ENCODE measurements at places on chromosomes 13 and 19. TPM values are rescaled to one million over a fixed set of nuclear protein-coding genes. Genes with fewer than 3 reads are reported as not detected.

Gene PGLYRP1
- total RNA-seq: not detected

Gene OR4F17
- total RNA-seq: not detected

Gene CALR3
- 0.53 TPM for total RNA-seq

Gene ZNF135
- 0.42 TPM for total RNA-seq

DNA sequence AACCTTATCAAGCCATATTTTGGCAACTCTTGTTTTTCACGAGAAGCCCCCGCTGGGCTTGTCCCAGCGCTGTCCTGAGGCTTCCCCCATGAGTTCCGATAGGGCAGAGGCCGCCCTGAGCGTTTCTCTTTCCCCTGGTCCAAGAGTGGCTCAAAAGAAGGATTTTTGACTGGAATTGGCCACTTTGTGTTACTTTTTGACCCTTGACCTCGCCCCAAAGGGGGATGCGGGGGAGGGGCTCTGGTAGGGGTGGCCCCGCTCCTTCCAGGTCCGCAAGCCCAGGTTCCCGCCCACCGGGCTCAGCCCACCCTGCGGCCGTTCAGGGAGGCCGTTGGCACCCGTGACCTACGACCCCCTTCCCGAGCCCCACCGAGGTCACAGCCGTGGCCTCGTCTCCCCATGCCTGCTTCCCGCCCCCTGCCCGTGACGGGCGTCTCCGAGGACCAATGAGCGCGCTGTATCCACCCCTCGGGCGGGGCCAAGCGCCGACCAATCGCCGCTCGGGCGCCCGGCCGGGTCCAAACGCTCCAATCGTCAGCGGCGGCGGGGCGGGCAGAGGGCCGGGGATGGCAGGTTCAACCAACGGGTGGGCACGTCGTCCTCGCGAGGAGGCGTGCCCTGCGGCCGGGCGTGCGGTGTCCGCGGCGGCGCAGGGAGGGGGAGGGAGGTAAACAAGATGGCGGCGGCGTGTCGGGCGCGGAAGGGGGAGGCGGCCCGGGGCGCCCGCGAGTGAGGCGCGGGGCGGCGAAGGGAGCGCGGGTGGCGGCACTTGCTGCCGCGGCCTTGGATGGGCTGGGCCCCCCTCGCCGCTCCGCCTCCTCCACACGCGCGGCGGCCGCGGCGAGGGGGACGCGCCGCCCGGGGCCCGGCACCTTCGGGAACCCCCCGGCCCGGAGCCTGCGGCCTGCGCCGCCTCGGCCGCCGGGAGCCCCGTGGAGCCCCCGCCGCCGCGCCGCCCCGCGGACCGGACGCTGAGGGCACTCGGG lies at the start of gene STK11:
Gene STK11 (plus strand): TSS at position 665 of the 986 bp plus-strand sequence. CDS start 1,136 bp downstream, outside the sequence.
- DNase-seq: peak; percentile 95

DNA sequence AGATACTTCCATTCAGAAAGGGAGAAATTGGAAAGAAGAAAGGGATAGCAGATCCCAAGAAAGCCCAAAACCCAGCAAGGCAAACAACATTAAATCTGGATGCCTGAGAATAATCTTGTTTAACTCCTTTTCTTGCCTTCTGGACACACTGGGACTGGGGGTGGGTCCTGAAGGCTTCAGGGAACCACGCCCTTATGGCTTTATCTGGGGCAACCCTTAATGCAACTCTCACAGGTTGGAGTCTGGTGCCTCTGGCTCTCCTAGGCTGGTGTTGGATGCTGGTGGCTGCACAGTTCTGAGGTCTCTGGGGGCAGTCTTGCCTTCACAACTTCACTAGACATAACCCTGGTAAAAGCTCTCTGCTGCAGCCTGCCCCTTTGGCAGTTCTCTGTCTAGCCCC lies 27.9 kb downstream of the PAN3 start:
- no peak for DNase-seq

DNA sequence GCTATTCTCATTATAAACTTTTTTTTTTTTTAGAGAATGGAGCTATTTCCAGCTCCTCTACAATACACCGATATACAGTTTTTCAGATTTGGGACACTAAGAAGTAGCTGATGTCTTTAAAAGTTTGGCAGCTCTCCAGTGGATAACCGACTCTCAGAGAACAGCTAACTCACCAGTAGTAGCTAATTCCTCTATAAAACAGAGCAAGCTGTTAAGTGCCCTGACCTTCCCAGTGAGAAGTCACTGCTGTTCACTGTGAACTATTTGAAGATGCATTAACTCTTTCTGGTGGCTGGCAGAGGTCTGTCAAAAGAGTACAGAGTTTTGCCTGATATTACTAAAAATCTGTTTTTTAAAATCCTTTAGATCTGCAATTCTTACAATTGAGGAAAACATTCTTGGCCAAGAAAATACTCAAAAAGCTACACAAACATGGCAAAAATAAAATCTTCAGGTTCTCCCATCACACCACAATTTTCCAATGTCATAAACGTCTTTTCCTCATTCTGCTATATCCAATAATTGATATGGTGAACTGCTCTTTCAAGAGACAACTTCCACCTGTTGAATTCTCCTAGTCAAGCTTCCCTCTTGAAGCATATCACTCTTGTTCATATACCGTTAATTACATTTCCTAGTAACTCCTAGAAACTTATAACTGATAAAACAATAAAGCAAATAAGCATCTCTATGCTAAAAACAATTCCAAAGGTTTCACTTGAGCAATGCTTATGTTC lies 44.2 kb downstream of the TBC1D4 start:
- DNase-seq: peak; percentile 19

DNA sequence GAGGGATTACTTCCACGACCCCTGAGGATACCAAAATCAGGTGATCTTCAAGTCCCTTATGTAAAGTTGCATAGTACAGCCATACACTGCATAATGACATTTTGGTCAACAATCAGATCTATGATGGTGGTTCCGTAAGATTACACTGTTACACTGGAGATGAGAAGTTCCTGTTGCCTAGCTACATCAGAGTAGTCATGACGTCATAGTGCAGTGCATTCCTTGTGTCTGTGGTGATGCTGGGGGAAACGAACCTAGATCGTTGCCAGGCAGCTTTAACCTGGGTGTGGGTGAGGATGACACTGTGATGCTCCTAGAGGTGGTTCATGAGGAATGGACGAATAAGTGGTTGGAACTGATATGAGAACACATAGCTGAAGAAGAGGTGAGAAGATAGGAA lies 9.1 kb downstream of the ZNF610 start:
- no peak for DNase-seq

DNA sequence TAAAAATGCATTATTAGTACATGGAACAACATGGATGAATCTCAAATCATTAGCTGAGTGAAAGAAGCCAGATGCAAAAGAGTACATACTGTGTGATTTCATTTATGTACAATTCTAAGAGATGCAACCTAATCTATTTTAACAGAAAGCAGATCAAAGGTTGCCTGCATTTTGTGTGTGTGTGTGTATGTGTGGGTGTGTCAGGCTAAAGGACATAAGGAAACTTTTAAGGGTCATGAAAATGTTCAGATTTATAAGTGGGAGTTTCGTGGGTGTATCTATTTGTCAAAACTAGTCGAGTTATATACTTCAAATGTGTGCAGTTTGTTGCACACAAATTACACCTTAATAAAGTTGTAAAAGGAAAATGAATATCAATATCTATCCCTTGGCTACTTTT lies 17.9 kb upstream of the NEK3 start:
- DNase-seq: no peak

DNA sequence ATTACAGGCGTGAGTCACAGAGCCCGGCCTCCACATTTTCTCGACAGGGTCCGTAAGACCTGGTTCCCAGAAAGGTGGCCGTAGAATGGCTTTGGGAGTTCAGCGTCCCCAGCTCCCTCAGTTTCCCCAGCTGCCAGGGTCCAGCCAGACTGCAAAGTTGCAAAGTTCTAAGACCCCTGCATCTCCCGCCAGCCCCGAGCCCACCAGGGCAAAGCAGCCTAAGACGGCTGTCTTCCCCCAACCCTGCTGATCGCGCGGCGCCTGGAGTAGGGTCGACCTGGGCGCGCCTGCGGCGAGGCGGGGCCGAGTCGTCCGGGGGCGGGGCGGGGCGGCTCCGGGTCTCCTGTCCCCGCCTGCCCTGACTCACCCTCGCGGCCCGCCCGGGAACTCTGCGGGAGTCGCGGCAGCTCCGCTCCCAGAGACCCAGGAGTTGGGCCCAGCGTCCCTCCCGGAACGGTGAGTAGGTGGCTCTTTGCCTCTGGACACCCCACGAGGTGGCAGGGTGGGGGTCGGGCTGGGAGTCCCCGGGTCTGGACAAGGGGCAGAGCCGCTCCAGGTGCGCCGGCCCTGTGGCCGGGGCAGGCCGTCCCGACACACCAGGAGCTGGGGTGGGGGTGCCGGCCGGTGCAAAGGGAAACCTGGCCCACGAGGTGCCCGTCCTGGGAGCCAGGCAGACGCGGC lies at the start of gene LRRC8E:
Gene LRRC8E (plus strand): TSS at position 366 of the 681 bp plus-strand sequence. CDS start 7,094 bp downstream, outside the sequence.
- DNase-seq: no peak

- no peak for DNase-seq
Observed at GRCh38 chr13:106685143-106685542, 117.2 kb upstream of the ARGLU1 start.

DNA sequence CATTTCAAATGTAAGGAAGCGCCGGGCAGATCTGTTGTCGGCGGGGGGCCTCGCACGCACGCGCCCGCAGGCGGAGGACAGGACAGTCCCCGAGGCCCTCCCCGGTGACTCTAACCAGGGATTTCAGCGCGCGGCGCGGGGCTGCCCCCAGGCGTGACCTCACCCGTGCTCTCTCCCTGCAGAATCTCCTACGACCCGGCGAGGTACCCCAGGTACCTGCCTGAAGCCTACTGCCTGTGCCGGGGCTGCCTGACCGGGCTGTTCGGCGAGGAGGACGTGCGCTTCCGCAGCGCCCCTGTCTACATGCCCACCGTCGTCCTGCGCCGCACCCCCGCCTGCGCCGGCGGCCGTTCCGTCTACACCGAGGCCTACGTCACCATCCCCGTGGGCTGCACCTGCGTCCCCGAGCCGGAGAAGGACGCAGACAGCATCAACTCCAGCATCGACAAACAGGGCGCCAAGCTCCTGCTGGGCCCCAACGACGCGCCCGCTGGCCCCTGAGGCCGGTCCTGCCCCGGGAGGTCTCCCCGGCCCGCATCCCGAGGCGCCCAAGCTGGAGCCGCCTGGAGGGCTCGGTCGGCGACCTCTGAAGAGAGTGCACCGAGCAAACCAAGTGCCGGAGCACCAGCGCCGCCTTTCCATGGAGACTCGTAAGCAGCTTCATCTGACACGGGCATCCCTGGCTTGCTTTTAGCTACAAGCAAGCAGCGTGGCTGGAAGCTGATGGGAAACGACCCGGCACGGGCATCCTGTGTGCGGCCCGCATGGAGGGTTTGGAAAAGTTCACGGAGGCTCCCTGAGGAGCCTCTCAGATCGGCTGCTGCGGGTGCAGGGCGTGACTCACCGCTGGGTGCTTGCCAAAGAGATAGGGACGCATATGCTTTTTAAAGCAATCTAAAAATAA lies 18.2 kb downstream of the IL17D start:
- no peak for DNase-seq

- DNase-seq: no peak
Observed at GRCh38 chr13:54744747-54745146, 1716.1 kb downstream of the OLFM4 start.

DNA sequence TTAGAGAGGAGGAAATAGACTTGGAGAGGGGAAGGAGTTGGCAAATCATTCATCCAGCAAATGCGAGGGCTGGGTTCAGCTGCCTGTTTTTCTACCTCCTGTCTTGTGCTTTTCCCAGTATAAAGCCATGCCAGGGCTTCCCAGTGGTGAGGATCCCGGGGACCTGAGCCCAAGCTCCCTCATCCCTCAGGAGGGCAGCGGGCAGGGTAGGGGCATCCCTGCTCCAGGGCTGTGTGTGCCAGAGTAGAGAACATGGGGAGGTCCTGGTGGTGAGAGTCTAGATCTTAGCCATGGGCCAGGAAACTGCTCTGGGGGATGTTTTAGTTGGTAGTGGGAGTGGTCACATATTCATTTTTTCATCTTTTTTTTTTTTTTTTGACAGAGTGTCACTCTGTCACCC lies 43.6 kb downstream of the GPR12 start:
- no peak for DNase-seq

DNA sequence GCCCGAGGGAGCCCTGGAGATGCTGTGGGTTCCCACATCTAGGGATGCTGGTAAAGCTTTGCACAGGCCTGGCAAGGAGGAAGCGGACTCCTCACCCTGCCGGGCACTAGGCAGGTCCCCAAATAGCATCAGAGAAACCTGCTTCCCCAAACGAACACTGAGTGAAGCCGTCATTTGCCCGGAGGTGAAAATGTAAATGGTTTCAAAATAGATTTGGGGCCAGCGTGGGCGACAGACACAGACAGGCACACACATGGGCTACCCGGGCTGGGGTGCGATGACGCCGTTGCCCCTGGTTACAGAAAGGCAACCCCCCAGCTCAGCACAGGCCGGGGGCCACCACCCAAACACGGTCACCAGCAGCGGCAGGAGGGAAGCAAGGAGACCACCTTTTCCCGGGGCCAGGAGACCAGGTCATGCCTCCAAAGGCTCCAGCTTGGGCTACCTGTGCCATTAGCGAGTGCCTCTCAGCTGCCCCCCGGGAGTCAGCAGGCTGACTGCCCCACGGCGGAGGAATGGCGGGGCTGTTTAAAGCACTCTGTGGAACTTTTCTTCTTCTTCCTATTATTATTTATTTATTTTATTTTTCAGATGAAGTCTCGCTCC lies 47.5 kb upstream of the NDUFS7 start:
- DNase-seq: no peak

GRCh38 chr19:42529248-42529764 lies 1.0 kb upstream of the CEACAM1 start:
- peak; percentile 82 for DNase-seq

- DNase-seq: peak; percentile 12
Observed at GRCh38 chr13:59230484-59231264, 933.1 kb downstream of the DIAPH3 start.

- DNase-seq: no peak
Observed at GRCh38 chr19:2723345-2723715, 2.2 kb upstream of the DIRAS1 start.

GRCh38 chr19:40533508-40533907 lies 43.2 kb upstream of the SHKBP1 start:
- peak; percentile 37 for DNase-seq

GRCh38 chr13:90867336-90867683 lies 480.2 kb upstream of the MIR17HG start:
- peak; percentile 84 for DNase-seq

DNA sequence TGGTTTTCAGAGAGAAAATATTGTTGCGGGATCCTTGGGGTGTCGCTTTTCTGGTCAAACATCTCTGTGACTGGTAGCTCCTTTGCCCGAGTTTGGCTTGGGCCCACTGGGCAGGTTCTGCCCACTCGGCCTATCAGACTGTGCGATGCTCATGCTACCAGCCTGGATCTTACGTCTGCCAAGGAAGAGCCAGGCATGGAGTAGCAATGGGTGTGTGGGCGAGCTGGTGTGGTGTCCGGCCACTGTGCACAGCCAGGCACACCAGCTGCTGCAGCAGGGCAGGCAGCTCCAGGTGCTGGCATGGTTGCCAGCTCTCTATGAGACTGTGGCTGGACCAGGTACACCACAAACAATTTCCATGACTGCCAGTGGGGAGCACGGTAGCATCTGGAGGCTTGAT lies 1351.8 kb upstream of the PCDH20 start:
- no peak for DNase-seq

- DNase-seq: peak; percentile 82
Observed at GRCh38 chr19:10270616-10271394, at the start of gene ICAM1. TSS of gene ICAM1 (plus strand) at chr19:10271120. CDS start at chr19:10271160, 40 bp downstream.

- DNase-seq: no peak
Observed at GRCh38 chr13:80400164-80400864, 59.4 kb upstream of the SPRY2 start.

Measured in SK-MEL-5 (cell line).